ENCODE measurements at places on chromosomes 1 and 21.

- no peak for DNase-seq
Measured at GRCh38 chr1:41874151-41874719, 44.5 kb downstream of the HIVEP3 start.

- DNase-seq: no peak
Measured at GRCh38 chr1:18481921-18482701, 1.4 kb downstream of the KLHDC7A start.

GRCh38 chr1:218353656-218354055 lies 8.5 kb downstream of the TGFB2 start:
- no peak for DNase-seq

- no peak for DNase-seq
Measured at GRCh38 chr1:226982451-226983177, 42.5 kb downstream of the COQ8A start.

GRCh38 chr21:25329227-25329825 lies 278.0 kb downstream of the MRPL39 start:
- DNase-seq: no peak

Data from mesothelial cell of epicardium (in vitro differentiated cells).